ENCODE measurements at places on chromosomes 7 and 10.

GRCh38 chr7:72265071-72265904 lies 146.8 kb downstream of the CALN1 start:
- no peak for DNase-seq

- DNase-seq, result no peak
These were observed 5.6 kb upstream of the POLD2 start for GRCh38 chr7:44128721-44129582.

- DNase-seq, result no peak
These were observed 22.9 kb downstream of the BTBD16 start for GRCh38 chr10:122293961-122294380.

DNA sequence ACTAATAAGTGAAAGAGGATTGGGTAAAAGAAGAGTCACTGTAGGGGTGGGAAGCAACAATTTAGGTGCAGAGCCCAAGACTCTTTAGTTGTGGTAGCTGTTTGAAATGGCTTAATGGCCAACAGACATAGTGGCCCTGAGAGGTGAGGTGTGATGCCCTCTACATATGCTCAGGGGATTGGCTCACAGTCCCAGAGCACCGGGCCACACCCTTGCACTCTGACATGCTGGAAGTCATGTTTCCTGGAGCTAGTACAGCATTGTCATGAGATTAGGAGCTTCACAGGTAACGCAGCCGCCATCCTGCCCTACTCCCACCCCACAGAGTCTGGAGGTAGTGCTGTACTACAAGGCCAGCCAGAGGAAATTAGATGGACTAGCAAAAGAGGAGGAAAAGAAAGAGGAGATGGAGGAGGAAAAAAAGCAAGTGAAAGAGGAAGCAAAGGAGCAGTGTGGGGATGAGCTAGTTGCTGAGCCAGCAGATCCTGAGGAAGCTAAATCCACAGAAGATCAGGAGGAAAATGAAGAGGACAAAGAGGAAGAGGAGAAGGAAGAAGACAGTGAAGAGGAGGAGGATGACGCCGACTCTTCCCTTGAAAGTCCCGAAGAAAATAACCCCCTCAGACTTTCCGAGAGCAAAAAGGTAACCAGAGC lies 14.8 kb upstream of the FLNC start:
- no peak for DNase-seq

- DNase-seq, result no peak
These were observed 539 bp downstream of the PTCD1 start for GRCh38 chr7:99437946-99438572.

GRCh38 chr10:69959911-69960310 lies 92.7 kb upstream of the MACROH2A2 start:
- no peak for DNase-seq

DNA sequence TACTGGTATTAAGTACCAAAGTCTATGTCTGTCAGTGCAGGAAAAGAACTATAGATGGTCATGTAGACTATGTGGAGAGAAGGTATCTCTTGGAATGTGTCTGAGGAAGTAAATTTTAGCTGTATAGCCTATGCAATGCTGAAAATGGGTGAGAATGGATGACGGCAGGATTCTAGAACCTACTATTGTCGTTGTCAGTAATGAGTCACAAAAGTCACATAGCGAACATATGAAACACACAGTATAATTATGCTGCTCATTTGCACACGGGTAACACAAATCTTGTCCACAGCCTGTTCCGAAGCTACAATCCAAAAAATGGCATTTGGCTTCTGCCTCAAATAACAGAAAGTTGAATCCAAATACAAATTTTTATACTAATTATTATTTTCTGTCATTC lies 33.6 kb upstream of the KMT2E start:
- DNase-seq, result no peak

- DNase-seq, result no peak
These were observed 20.6 kb upstream of the HSPB1 start for GRCh38 chr7:76281706-76282343.

GRCh38 chr7:81594767-81595166 lies 175.1 kb downstream of the HGF start:
- DNase-seq, result no peak

DNA sequence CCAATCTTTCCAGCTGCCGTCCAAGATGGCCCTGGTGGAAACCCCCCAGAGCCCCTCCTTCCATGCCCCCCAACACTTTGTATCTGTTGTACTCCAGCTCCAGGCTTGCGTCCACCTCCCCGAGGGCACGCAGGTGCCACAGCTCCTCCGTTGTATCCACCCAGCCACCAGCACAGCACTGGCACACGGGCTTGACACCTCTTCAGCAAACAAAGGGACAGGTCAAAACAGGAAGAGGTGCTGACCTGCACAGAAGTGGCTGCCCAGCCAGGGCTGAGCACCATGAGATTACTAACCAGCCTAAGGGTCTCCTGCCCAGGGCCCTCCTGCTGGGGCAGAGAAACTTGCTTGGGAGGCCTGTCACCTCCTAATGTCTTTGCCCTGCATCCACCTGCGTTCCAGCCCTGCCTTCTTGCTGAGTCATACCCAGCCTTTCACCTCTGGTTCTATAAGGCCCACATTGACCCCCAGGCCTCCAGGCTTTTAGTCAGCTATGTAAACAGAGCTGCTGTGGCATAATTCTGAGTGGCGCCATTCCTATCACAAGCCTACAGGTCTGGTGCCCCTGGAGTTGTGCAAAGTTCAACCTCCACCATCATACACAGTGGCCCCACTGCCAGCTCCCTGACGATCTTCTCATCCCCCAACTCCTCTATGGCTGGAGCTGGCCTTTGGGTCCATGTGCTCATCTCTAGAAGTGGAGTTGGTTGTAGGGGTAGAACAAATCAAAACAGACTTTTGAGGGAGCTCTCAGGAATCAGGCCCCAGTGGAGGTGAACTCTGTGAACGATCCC lies 20.9 kb downstream of the SLC29A3 start:
- no peak for DNase-seq

- DNase-seq, result no peak
These were observed 31.6 kb downstream of the GSDME start for GRCh38 chr7:24725554-24726241.

GRCh38 chr10:4839353-4839752 lies 13.3 kb downstream of the AKR1E2 start:
- DNase-seq, result no peak
